ENCODE measurements at places on chromosomes 2 and 18. TPM values are rescaled to one million over a fixed set of nuclear protein-coding genes. Genes with fewer than 3 reads are reported as not detected.
A peak's percentile ranks its signal among the peaks of the same experiment; 100 is the strongest.

DNA sequence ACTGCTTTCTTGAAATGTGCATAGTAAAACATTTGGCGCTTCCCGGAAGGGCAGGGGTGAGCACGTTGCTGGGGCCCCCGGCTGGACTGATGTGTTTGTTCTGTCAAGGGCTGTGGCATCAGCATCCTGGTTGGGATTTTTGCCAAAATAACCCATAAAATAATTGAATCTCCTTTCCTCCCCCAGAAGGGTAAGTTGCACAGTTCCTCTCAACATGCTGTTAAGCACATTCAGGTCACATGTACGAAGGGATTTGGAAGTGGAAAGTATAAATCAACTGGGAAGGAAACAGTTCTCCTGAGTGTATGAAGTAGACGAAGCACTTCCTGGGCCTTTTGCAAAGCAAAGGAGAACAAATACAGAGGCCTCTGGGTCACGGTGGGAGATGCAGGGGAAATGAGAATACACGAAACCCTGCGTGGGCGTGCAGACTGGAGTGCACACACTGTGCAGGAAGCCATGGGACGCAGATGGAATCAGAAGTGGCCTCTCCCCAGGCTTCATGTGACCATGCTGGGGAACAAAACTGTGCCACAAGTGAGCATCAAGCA is 183.9 kb downstream of the LPIN1 start:
- DNase-seq = no peak

DNA sequence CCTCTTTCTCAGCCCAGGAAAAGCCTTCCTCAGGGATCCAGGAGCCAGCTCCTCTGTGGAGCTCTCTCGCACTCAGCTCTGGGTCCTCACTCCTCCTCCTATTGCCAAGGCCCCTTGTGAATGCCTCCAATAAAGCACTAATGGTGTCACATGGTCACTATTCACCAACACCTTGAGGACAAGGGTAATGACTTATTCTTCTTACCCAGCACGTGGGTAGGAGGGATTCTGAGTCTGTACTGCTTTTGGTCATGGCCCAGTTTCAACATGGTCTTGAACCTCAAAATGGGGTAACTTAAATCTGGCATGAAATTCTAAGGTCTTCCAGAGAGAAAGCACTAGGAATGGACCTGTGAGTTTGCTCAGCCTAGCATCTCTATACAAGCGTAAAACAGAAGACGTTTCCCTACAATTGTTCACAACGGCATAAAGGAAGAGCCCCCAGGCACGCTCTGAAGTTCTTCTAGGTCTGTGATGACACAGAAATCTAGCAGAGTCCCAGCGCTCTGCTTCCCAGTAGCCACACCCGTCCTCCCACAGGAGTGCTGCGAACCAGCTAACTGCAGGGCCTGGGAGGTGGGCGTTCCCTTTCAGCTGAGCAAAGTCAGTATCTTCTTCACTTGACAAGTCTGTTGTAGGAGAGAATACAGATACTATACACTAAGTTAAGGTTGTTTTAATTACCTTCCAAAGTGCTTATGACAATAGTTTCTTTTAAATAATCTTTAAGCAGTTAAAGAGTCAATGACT is 14.6 kb upstream of the KIDINS220 start:
- peak; percentile 59 for DNase-seq

DNA sequence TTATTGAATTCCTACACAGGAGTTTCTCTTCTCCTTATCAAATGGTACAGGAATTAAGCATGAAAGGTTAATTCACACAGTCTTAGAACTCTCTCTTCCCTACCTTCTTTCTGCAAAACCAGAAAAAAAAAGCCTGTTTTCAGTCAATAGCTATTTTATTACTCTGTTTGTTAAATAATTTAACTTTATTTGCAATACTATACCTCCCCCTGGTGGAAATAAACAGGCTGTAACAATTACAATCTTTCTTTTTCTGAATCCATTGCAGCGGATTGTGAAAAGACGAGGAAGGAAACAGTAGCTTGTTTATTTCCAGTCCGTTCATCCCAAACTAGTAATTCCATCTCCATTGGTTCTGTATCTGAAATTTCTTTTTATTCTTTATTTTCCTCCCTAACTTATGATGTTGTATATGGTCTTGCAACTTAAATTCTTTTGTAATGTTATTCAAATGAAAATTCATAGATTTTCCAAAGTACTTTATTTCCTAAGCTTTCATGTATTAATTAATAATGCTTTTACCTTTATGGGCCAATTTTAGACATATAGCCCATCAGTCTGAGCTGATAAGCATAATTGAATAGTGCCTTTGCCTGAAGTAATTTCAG is 165.2 kb downstream of the SH3BP4 start:
- DNase-seq = no peak

GRCh38 chr2:26671691-26672090 is 20.8 kb upstream of the KCNK3 start:
- DNase-seq = no peak

- no peak for DNase-seq
Measured at GRCh38 chr18:25561918-25562317, 210.0 kb upstream of the ZNF521 start.

GRCh38 chr2:181120625-181121024 is 140.2 kb downstream of the UBE2E3 start:
- no peak for DNase-seq

- DNase-seq = no peak
Measured at GRCh38 chr2:177429688-177430325, 37.2 kb downstream of the AGPS start.

- DNase-seq = no peak
Measured at GRCh38 chr2:71777946-71778345, 324.6 kb downstream of the DYSF start.

- no peak for DNase-seq
Measured at GRCh38 chr2:237663517-237664110, 36.2 kb downstream of the LRRFIP1 start.

GRCh38 chr18:49677762-49678413 is 116.0 kb downstream of the LIPG start:
- no peak for DNase-seq

DNA sequence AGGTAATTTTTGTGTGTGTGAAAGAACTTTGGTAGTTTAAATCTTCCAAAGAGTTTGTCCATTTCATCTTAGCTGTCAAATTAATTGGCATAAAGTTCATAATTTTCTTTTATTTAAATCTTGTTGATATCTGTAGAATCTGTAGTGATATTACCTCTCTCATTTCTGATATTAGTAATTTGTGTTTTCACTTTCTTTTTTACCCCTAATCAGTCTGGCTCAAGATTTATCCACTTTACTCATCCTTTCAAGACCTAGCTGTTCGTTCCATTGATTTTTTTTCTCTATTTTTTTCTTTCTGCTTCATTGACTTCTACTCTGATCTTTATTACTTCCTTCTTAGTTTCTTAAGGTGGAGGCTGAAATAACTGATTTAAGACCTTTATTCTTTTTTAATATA is 142.5 kb upstream of the OTX1 start:
- no peak for DNase-seq

DNA sequence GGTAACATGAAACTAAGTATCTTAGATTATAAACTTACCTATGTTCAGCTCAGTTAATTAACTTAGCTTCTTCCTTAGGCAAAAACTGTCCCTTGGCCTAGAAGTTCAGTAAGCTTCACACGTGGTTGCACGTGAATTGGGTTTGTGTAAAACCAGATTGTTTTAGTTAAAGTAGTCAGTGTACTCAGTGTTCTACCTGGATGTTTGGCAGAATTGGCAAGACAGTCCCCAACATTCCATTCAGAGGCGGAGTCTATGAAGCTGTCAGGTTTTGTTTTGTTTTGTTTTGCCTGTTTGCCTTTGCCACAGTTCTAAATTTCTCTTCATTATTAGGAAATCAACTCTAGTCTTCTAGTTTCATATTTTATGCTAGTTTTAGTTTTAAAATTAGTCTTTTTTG is 105.3 kb upstream of the ZEB2 start:
- DNase-seq = no peak

DNA sequence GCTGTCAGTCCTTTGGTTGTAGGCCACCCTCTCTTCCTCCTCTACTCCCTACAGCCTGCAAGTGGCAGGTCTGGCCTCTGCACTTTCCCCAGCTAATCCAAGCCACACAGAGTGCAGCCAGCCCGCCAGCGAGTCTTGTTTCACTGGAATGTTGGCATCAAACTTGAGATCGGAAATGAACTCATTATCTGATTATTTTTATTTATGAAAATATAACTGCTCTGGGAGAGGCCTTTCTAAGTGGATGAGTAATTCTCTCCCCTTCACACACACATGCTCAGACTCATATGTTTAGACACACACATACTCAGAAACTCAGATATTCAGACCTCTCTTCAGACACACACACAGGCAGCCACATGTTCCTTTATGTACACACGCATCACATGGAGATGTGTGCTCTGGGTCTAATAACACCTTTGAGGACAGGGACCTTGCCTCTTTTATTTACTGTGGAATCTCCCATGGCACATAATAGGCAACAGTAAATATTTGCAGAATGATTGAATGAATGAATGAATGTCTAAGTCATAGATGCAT is 151.3 kb downstream of the ZFP36L2 start:
- no peak for DNase-seq

DNA sequence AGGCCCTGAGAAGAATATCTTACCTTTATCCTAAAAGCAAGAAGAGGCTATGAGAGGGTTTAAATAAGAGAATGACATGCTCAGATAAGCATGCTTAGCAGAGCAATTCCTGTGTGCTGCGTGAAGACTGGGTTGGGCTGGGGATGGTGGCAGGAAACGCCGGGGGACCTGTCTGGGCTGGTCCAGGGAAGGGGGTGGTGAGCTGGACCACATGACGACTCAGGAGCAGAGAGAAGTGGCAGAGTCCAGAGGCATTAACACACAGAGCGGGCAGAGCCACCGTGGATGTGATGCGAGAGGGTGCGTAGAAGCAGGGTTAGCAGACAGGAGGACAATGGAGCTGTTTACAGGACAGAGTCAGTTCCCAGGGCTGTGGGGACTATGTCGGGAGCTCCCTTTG is 84.5 kb downstream of the ZBTB7C start:
- DNase-seq = no peak

- DNase-seq = no peak
Measured at GRCh38 chr2:223856584-223856983, 19.2 kb upstream of the AP1S3 start.

DNA sequence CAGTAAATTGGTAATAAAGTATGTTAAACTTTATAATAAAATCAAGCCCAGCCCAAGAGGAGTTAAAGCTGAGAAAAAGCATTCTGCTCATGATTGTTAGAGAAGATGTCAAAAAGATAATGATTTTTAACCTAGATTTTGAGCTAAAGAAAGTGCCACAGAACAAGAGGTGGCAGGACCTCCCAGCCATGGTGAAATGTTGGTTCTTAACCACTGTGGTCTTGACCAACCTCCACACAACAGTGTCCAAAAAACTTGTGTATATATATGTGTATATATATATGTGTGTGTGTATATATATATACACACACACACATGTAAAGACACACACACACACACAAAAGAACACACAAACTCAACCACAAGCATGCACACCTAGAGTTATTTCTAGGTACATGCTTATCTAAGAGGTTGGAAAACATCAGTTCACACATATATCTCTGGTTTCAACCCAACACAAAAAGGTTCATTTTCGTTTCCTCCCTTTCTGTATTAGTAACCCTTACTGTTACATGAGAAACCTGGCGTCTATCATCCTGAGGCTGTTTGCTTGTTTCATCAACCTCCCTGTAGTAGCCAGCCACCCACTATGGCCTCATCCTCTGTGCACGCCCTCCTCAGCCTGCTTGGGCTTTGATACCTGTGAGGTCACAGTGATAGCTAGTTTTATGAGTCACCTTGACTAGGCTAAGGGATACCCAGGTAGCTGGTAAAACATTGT is 631.8 kb upstream of the ID2 start:
- no peak for DNase-seq

The NEU4 gene
- 15.2 TPM for total RNA-seq

The STARD6 gene
- total RNA-seq = 0.91 TPM

The ABI2 gene
- 195 TPM for total RNA-seq

The SPATA3 gene
- not detected for total RNA-seq

The TGFA gene
- total RNA-seq = 10.7 TPM

The TMEM200C gene
- 11.3 TPM for total RNA-seq

The GALNT14 gene
- 6.3 TPM for total RNA-seq

The TEKT4 gene
- 0.20 TPM for total RNA-seq

The HTR2B gene
- not detected for total RNA-seq
